ENCODE measurements at places on chromosomes 1 and 21. TPM values are rescaled to one million over a fixed set of nuclear protein-coding genes. Genes with fewer than 3 reads are reported as not detected.

The COL24A1 gene
- 0.46 TPM for total RNA-seq

The KCNE2 gene
- not detected for total RNA-seq

The RIMS3 gene
- 0.86 TPM for total RNA-seq

The AMPD1 gene
- total RNA-seq = not detected

The HES3 gene
- total RNA-seq = not detected

The PYHIN1 gene
- not detected for total RNA-seq
